H7 (cell line): ENCODE measurements at places on chromosomes 16 and 17.

- DNase-seq, result peak; percentile 32
Measured at GRCh38 chr17:49574323-49574781, 1.3 kb upstream of the NXPH3 start.

- DNase-seq, result no peak
Measured at GRCh38 chr16:61946019-61946418, 90.2 kb downstream of the CDH8 start.

GRCh38 chr17:34756637-34757021 is 177.2 kb downstream of the TMEM132E start:
- DNase-seq, result peak; percentile 55

GRCh38 chr16:47956916-47957315 is 198.9 kb downstream of the ABCC12 start:
- DNase-seq, result no peak

DNA sequence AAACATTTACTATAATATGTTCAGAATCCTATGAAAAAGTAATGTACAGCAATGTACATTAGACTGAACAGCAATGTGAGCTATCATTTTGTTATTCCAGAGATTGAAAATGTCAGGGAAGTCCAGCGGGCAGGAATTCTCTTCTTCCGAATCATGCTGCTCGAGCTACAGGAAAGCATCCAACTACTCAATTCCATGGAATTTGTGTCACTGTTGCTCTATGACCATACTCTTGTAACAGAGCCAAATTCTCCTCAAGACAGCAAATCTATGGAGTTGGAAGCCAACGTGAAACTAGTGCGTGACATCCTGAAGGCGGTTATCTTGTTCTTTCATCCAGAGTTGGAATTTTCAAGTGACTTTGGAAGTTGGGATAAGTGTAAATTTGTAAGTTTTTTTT is 24.8 kb upstream of the NSRP1 start:
- DNase-seq, result no peak

DNA sequence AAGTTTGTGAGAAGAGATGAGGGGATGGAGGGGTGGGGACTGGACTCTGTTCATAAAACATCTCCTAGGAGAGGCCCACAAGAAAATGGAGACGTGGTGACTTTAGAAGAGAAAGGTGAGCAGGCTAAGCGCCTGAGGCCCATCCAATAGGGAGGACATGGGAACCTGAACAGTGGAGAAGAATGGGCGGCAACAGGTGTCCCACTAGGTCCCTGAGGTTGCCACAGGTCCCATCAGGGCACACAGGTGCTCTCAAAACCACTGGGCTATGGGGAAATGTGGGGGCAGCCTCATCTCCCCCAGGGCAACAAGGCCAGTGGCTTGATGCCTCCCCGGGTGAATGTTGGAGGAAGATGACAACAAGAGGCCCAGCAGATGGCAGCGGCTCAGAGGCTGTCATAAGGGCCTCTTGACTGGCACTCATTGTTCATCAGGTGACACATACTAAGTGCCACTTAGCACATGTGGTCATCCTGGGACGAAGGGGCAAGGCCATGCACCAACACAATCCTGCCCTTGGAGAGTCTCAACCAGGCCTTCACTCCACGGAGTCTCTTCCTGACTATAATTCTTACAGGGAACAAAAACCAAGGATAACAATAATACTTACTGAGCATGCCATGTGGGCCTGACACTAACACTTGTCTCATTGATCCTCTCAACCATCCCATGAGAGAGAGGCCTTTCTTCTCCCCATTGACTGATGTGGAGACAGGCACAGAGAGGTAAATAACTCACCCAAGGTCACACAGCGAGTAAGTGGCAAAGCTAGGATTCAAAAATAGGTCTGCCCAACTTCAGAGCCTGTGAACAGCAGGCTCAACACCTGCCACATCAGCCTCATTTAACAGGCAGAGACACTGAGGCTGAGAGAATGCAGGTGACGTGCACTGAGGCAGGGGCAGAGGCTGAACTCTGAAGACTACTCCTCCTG is 38.0 kb downstream of the CUEDC1 start:
- DNase-seq, result no peak

- no peak for DNase-seq
Measured at GRCh38 chr16:2753733-2754020, 1.2 kb downstream of the SRRM2 start.

DNA sequence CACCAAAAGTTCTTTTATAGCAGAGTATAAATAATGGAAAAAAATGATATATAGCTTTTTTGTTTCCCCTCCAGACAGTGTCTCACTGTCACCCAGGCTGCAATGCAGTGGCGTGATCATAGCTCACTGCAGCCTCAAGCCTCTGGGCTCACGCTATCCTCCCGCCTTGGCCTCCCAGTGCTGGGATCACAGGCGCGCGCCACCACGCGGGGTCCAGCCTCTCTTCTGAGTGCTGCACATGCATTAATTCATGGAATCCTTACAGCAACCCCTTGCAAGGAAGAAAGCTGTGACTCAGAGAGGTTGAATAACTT is 18.0 kb upstream of the ZNF629 start:
- no peak for DNase-seq

DNA sequence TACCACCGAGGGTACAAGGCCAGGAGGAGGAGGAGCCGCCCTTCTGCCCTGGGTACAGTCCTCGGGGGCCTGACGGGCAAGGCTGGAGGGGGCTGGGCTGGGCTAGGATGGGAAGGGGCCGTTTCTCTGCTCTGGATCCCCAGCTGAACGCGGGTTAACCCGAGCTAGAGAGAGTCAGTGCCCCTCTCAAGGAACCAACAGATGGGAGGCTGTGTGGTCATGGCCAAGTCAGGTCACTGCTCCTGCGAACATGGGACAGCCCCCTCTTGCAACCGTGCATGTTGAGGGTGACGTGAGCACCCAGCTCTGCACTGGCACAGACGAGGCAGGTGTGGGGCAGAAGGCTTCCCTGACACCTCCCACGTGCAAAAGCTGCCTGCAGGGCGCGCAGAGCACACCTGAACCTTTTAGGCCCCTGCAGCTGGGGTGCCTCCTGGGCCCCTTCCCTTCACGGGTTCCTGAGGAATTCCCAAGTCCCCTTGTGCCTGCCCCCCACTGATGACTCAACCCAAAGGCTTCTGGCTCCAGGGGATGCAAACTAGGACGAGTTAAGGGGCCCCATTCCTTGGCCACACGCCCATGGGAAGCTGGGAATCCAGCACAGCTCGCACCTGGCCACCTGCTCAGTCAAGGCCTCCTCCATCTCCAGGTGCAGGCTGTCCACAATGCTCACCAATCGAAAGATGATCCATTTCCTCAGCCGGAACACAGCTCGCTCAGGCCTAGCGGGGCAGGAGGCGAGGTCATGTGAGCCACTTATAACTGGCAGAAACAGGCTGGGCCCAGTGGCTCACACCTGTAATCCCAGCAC is 6.3 kb downstream of the MYBBP1A start:
- no peak for DNase-seq

- no peak for DNase-seq
Measured at GRCh38 chr16:85869785-85870558, 29.0 kb upstream of the IRF8 start.

DNA sequence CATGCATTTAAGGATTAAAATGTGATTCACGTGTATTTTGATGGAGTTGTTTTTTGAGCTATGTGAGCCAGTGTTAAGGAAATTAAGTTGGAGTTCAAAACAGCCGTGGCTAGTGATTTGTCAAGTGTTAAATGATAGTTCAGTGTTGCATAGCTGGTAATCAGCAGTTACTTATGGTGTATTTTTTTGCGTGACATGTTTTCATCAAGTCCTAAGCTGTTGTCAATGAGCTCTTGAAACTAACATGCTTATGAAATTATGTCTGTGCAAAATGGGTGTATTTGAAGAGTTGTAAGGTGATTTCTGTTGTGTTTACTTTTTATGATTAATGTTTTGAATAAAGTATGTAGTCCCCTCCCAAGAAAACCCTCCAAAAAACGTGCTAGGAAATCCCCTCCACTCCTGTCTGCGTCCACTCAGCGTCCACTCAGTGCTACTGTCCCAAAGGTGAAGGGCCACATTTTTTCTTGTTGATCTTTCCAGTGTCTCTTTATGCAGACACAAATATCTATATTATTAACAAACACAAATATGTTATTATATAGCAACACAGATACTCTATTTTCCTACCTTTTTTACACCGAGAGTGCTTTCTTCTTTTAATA is 30.0 kb downstream of the USP10 start:
- no peak for DNase-seq

- DNase-seq, result no peak
Measured at GRCh38 chr17:59832883-59833379, 59.8 kb downstream of the TUBD1 start.

- DNase-seq, result no peak
Measured at GRCh38 chr16:30750201-30750600, 2.0 kb downstream of the PHKG2 start.

- no peak for DNase-seq
Measured at GRCh38 chr17:32596206-32596605, 109.4 kb downstream of the CDK5R1 start.

- DNase-seq, result no peak
Measured at GRCh38 chr16:15843635-15844279, 13.1 kb downstream of the MYH11 start.

- no peak for DNase-seq
Measured at GRCh38 chr17:34252095-34252443, 3.0 kb upstream of the CCL2 start.

DNA sequence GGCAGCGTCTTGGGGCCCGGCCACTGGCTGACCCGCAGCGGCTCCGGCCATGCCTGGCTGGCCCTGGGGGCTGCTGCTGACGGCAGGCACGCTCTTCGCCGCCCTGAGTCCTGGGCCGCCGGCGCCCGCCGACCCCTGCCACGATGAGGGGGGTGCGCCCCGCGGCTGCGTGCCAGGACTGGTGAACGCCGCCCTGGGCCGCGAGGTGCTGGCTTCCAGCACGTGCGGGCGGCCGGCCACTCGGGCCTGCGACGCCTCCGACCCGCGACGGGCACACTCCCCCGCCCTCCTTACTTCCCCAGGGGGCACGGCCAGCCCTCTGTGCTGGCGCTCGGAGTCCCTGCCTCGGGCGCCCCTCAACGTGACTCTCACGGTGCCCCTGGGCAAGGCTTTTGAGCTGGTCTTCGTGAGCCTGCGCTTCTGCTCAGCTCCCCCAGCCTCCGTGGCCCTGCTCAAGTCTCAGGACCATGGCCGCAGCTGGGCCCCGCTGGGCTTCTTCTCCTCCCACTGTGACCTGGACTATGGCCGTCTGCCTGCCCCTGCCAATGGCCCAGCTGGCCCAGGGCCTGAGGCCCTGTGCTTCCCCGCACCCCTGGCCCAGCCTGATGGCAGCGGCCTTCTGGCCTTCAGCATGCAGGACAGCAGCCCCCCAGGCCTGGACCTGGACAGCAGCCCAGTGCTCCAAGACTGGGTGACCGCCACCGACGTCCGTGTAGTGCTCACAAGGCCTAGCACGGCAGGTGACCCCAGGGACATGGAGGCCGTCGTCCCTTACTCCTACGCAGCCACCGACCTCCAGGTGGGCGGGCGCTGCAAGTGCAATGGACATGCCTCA is 773 bp downstream of the NTN3 start:
- no peak for DNase-seq

- peak; percentile 93 for DNase-seq
Measured at GRCh38 chr17:78923660-78924453, 1.3 kb downstream of the TIMP2 start.

GRCh38 chr17:43536236-43536992 is 9.7 kb downstream of the ETV4 start:
- no peak for DNase-seq

DNA sequence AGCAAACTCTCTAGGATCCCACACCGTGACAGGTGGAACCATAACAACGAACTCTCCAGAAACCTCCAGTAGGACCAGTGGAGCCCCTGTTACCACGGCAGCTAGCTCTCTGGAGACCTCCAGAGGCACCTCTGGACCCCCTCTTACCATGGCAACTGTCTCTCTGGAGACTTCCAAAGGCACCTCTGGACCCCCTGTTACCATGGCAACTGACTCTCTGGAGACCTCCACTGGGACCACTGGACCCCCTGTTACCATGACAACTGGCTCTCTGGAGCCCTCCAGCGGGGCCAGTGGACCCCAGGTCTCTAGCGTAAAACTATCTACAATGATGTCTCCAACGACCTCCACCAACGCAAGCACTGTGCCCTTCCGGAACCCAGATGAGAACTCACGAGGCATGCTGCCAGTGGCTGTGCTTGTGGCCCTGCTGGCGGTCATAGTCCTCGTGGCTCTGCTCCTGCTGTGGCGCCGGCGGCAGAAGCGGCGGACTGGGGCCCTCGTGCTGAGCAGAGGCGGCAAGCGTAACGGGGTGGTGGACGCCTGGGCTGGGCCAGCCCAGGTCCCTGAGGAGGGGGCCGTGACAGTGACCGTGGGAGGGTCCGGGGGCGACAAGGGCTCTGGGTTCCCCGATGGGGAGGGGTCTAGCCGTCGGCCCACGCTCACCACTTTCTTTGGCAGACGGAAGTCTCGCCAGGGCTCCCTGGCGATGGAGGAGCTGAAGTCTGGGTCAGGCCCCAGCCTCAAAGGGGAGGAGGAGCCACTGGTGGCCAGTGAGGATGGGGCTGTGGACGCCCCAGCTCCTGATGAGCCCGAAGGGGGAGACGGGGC is 1.3 kb downstream of the SPN start:
- no peak for DNase-seq

DNA sequence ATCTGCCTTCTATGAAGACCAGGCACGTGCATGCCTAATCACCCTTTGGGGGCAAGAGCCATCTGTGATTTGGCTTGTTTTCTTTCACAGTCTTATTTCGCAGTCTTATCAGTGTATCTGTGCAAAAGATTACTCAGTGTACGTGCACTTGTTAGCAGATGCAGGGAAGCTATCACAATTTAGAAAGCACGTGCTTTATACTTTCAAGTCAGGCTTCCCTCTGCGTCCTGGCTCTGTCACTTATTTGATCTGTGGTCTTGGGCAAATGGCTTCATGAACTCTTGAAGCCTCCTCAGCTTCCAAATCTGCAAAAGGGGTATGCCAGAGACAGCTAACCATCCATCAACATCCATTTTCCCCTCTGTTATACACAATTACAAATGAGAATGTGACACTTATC is 246.4 kb downstream of the XYLT1 start:
- no peak for DNase-seq

GRCh38 chr17:36943250-36944191 is 5.2 kb upstream of the AATF start:
- DNase-seq, result peak; percentile 86

GRCh38 chr16:87178977-87179376 is 138.2 kb downstream of the C16orf95 start:
- peak; percentile 73 for DNase-seq

DNA sequence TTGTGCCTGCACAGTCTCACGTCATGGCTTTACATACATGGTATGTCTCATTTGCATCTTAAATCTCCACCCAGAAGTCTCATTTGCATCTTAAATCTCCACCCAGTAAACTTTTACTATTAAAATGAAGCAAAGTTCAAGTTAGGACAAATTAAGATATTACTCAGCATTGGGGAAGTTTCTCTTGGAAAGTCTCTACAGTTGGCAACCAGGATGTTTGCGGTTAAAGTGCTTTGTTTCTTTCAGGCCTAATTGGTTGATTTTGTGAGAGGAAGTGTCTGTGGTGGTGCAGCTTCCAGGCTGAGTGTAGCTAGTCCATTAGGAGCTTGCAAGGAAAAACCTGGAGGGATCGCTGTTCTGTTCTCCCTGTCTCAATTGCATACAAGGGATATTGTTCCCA is 1373.3 kb upstream of the GOT2 start:
- DNase-seq, result no peak

GRCh38 chr16:85501900-85502299 is 111.2 kb upstream of the GSE1 start:
- DNase-seq, result no peak

GRCh38 chr16:339680-340079 is 12.8 kb downstream of the AXIN1 start:
- DNase-seq, result no peak
